ENCODE measurements at places on chromosomes 4 and X.

DNA sequence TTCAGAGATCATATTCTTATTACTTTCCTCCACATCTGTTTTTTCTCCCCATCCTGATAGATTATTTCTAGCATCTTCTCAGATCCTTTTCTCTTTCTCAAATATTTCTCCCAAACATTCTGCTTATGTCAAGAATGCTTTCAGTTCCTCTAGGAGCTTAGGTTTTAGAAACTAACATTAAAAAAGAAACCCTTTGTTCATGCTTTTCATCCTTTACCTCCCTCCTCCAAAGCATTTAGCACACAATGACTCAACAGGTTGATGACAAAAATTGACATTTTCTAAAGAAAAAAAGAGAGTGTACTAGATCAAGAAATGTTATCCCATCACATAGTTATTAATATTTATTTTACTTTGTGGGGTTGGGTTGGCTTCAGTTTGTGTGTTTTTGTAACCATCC, 16.5 kb upstream of the ALB start:
- no peak for DNase-seq

GRCh38 chr4:112520598-112521122, 4.7 kb upstream of the NEUROG2 start:
- DNase-seq = no peak

DNA sequence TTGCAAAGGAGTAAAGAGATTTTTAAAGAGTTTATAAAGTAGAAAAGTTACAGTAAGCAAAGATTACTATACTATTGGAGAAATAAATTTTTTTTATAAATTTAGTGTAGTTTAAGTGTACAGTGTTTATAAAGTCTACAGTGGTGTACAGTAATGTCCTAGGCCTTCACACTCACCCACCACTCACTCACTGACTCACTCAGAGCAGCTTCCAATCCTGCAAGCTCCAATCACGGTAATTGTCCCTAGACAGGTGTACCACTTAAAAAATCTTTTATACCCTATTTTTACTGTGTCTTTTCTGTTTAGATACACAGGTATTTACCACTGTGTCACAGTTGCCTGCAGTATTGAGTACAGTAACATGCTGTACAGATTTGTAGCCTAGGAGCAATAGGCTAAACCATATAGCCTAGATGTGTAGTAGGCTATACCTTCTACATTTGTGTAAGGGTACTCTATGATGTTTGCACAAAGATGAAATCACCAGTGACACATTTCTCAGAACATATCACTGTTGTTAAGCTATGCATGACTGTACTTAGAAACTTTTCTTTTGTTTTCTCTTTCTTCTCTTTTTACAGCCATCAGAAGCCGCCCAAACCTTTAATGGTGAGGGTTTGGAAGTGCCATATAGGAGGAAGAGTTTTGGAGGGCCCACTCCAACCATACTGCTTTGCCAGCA, 11.8 kb upstream of the SH3RF1 start:
- no peak for DNase-seq

GRCh38 chr4:165668694-165669093, 204.3 kb upstream of the TLL1 start:
- no peak for DNase-seq

- DNase-seq = no peak
Measured at GRCh38 chr4:95417531-95417930, 131.2 kb downstream of the UNC5C start.

DNA sequence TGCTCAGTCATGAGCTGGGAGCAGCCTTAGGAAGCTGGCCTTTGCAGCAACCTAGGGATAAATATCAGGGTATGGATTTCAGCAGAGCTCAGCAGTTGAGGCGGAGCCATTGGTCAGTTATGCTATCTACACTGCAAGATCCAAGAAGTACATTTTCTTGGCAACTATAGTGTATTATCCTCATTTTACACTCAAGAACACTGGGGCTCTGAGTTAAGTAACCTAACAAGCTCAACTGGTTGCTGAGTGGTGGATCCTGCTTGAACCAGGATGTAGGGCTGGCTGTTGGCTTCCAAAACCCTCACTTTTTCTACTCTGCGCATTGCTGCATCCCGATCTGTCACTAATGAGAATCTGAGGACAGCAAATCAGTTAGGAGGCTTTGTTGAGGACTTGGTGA, 1.5 kb upstream of the SCARB2 start:
- no peak for DNase-seq

- no peak for DNase-seq
Measured at GRCh38 chrX:115038406-115038805, 21.0 kb upstream of the IL13RA2 start.

GRCh38 chr4:158823461-158823873, 54.6 kb downstream of the FNIP2 start:
- DNase-seq = no peak

GRCh38 chrX:140503714-140504351, 1.0 kb downstream of the SOX3 start:
- no peak for DNase-seq

DNA sequence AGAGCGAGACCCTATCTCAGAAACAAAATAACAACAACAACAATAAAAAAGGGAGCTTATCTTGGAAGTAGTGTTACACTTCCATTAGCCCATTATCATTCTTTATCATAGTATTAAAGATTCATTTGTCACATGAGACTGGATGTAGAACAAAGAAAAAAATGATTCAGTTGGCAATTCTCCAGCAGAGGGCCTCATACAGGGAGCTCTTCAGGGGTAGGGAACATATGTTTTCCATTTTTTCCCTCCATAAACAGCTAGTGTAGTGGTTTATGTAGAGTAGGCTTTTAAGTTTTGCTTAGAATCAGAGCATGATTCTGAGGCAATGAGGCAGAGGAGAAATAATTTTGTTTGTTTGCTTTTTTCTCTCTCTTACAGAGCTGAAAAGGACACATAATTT, 5.8 kb downstream of the CPE start:
- DNase-seq = no peak

DNA sequence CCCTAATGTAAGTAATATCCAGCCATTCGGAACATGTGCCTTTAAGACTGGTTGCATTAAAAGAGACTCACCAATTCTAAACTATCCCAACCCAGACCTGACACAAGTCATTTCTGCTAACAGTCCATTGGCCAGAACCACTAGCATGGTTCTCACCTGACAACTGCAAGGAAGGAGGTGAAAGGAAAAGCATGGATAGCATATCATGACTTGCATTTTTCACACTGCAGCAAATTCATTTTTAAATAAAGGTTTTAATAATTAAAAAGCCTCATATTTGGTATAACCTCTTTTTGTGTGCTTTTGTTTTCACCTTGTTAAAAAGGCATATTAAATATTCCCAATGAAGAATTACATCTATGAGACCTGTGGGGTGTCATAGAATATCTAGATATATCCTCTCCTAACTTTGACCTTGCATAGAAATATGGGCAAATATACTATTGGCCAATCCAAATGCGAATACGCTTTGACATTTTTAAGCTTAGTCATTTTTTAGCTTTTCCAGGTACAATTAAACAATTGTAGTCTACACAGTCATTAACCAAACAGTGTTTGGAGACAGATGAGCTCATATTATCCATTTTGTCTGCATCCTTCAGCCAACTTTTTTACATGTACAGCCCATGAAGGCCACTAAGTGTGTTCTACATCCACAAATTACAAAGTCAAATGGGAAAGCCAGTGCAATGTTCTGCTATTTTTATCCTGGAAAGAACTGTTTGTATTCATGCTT, 295.3 kb downstream of the PDGFC start:
- no peak for DNase-seq

- DNase-seq = no peak
Measured at GRCh38 chr4:176335421-176335820, 15.7 kb downstream of the SPCS3 start.

GRCh38 chr4:38003102-38003501, 42.9 kb downstream of the PTTG2 start:
- no peak for DNase-seq

DNA sequence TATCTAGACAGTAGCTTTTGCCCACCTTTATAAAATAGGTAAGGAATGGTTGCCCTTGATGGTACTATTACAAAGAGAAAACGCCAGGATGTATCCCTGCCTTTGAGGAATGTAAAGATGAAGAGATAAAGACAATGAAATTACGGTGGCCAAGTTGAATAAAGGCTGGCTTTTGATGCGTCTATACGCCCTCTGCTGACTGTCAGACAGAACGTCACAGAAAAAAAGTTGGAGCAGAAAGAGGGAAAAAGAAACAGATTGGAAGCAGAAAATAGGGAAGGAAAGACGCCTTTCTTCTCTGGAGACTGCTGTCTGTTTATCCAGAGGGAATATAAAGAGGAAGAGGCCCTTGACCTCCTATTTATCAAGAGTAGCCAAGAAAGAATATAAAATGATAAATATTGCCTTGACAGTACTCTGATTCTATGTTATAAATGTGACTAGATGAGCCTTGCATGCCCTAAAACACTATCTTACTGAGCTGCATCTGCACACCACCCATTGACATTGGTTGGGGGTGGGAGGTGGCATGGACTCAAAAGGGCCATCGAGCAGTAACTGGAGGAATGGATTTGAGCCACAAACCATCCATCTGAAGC, 30.6 kb downstream of the PCDH19 start:
- DNase-seq = peak; percentile 1

DNA sequence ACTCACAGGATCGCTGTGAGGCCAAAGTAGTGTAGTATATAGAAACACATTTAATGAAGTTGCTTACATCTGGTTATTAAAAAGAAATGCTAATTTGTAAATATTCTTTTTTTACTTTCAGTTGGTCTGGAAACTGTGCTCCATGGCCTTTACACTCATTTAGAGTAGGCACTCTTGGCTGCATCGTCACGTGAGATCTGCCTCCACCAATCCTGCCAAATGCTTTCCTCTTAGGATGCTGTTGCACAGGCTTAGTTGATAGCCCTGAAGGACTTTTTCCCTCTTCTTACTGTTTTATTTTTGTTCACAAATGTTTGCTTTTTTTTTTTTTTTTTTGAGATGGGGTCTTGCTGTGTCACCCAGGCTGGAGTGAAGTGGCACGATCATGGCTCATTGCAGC, 6.3 kb downstream of the CPE start:
- DNase-seq = no peak

DNA sequence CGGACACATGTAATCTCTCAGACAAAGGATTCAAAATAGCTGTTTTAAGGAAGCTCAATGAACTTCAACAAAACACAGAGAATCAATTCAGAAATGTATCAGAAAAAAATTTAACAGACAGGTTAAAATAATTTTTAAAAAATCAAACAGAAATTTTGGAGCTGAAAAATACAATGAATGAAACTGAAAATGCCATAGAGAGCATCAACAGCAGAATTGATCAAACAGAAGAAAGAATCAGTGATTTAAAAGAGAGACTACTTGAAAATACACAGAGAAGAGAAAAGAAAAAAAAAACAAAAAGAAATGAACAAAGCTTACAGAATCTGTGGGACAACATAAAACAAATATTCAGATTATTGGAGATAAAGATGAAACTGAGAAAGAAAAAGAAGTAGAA, 118.8 kb upstream of the GYPA start:
- DNase-seq = no peak

GRCh38 chr4:83473966-83474365, 10.9 kb downstream of the ABRAXAS1 start:
- no peak for DNase-seq

- no peak for DNase-seq
Measured at GRCh38 chrX:135688137-135688536, 25.3 kb upstream of the CT45A1 start.

- no peak for DNase-seq
Measured at GRCh38 chr4:163967263-163967662, 472.8 kb downstream of the TMA16 start.

DNA sequence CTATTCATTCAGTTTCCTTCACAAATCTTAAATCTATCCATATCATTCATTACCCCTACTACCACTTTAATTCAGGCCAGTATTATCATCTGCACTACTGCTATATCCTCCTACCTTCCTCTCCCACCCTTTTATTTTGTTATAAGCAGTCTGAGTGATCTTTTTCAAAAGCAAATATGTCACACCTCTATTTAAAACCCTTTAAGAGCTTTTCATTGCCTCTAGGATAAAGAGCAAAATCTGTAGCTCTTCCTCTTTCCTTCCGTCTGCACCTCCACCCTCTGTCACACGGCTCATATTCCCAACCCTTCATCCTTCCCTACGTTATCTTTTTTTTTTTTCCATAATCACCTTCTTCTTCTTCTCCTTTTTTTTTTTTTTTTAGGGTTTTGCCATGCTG, 60.3 kb upstream of the SMIM10 start:
- DNase-seq = no peak

DNA sequence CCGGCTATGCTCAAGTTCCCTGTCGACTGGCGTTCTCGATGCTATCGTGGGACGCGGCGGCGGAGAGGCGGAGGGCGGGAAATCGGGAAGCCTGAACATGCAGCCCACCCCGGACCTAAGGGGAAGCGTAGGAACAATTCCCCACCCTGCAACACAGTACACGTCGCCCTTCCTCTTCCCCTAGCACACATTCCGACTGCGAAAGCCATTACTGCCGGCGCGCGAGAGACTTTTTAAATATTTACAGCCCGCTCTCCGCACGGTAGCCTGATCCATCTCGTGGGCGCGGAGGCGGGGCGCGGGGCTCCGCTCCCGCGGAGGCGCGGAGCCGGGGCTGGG, 48.1 kb upstream of the BCOR start:
- DNase-seq = no peak

DNA sequence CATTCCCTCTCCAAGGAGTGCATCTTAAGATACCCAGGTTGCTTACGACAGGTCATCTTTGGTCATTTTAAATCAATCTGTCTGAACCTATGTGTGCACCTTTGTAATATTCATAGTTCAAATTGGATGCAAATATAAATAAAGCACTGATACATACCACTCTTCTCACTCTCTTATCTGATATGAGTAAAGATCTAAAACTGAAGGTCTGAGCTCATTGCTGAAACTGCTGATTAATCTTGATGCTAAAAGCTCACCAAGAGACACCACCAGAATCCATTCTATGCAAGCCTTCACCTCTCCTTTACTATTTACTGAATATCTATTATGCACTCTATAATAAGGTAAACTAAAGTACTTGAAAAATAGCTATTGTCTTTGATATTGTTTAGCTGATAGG, 16.6 kb downstream of the HSD17B13 start:
- no peak for DNase-seq

DNA sequence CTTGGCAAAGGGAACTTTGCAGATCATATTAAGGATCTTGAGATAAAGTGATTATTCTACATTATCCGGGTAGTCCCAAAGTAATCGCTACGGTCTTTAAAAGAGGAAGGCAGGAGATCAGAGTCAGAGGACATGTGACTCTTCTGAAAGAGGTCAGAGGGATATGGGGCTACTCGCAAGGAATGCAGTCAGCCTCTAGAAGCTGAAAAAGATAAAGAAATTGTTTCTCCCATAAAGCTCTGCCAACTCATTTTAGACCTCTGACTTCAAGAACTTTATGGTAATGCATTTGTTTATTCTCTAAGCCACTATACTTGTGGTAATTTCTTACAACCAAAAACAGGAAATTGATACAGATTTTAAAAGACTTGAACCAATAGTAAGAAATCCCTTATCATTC, 48.6 kb downstream of the NPY5R start:
- DNase-seq = no peak

DNA sequence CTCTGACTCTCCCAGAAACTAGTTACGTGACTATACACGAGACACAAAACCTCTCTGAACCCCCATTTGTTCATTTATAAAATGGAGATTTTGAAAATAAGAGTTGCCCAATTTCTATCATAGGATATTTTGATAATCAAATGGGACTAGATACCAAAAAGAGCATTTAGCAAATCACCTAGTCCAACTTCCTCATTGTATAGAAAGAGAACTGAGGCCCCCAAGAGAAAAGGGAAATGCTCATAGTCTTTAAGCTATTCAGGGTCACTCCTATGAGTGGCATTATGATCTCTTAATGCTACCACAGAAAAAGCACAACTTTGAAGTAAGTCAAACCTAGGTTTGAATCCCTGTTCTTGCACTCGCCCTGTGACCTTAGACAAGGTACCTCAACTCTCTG, 62.7 kb downstream of the BMP15 start:
- no peak for DNase-seq

GRCh38 chrX:16061296-16061695, 62.1 kb upstream of the GRPR start:
- no peak for DNase-seq
